ENCODE measurements at places on chromosomes 11 and 22.

DNA sequence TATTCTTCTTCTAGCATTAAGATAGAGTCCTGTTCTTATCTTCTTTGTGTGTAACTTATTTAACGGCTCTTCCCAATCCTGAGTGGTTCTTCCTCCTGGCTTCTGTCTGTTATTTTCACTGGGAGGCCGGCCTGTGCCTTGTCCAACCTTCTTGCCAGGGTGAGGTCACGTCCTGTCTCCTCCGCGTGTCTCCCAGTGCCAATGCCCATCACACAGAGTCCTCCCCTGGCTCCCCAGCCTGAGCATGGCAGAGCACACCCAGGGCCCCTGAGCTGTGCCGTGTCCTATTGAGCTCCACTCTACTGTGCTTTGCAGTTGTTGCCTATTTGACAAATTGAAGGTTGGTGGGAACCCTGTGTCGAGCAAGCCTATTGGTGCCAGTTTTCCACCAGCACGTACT lies 487.3 kb downstream of the BRD1 start:
- no peak overlapping the region for H3K4me3 ChIP-seq
- no peaks in the 10 kb centered on the region for H3K36me3 ChIP-seq
- no peaks in the 10 kb centered on the region for H3K4me1 ChIP-seq
- no peak overlapping the region for H3K27ac ChIP-seq

GRCh38 chr11:113262594-113262993 lies 51.8 kb upstream of the TTC12 start:
- H3K27ac ChIP-seq: no peak overlapping the region
- no peaks in the 10 kb centered on the region for H3K36me3 ChIP-seq
- H3K27me3 ChIP-seq: peaks cover 33% of the 10 kb centered on the region
- no peak overlapping the region for H3K4me3 ChIP-seq

GRCh38 chr11:102312667-102313066 lies 4.6 kb upstream of the BIRC3 start:
- no peak for DNase-seq
- H3K27ac ChIP-seq: peak overlapping the region; percentile 97
- peak overlapping the region; percentile 54 for H3K4me3 ChIP-seq

GRCh38 chr11:27307232-27307631 lies 55.8 kb downstream of the CCDC34 start:
- H3K27ac ChIP-seq: no peak overlapping the region
- H3K36me3 ChIP-seq: no peaks in the 10 kb centered on the region
- H3K4me3 ChIP-seq: no peak overlapping the region

DNA sequence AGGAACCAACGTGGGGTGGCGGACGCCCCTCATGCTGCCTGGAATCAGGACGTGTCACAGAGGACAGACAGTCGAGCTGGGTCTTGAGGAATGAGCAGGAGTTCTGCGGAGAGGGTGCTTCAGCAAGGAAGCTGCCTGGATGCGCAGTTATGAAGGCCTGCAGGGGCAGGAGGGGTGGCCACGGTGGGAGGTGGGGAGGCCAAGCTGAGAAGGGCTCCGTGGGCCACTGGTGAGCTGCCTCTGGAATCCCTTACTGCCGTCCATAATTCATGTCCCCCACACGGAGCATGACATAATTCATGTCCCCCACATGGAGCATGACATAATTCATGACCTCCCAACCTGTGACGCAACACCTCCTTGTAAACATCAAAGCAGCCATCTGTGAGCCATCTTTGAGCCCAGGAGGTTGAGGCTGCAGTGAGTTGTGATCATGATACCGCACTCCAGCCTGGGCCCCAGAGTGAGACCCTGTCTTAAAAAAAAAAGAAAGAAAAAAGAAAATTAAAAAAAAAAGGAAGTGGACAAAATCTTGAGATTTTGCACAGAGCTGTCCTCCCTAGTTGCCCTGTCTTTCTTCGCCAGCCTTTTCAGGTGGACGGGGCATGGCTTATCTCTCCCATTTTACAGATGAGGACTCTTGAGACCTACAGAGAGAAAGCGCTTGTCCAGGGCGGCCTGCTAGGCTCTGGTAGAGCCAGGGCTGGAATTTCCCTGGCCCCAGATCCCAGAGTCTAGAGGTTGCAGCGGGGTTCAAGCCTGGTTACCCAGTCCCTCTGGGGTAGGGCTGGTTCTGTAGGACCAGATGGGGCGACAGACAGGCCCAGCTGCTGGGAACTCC lies 24.3 kb upstream of the PICK1 start:
- no peaks in the 10 kb centered on the region for H3K27me3 ChIP-seq
- H3K36me3 ChIP-seq: no peaks in the 10 kb centered on the region
- H3K4me3 ChIP-seq: no peak overlapping the region
- H3K4me1 ChIP-seq: peaks cover 6% of the 10 kb centered on the region

- H3K27me3 ChIP-seq: peaks cover 87% of the 10 kb centered on the region
- H3K4me3 ChIP-seq: peak within 1 kb of the TSS; percentile 79
- no peak for DNase-seq
- peaks cover 11% of the 10 kb centered on the region for H3K4me1 ChIP-seq
- H3K27ac ChIP-seq: peak within 1 kb of the TSS; percentile 60
- no peaks in the 10 kb centered on the region for H3K36me3 ChIP-seq
Measured at GRCh38 chr11:75668451-75669297, at the start of gene MAP6. TSS of gene MAP6 (minus strand) at chr11:75669038. CDS start at chr11:75668369, 669 bp downstream.

GRCh38 chr11:32029721-32030120 lies 61.2 kb upstream of the RCN1 start:
- no peaks in the 10 kb centered on the region for H3K36me3 ChIP-seq
- H3K27ac ChIP-seq: no peak overlapping the region
- no peak overlapping the region for H3K4me3 ChIP-seq
- H3K27me3 ChIP-seq: peaks cover 67% of the 10 kb centered on the region
- no peak for DNase-seq

- H3K4me1 ChIP-seq: no peaks in the 10 kb centered on the region
- H3K4me3 ChIP-seq: no peak overlapping the region
- no peaks in the 10 kb centered on the region for H3K27me3 ChIP-seq
- no peak for DNase-seq
- no peaks in the 10 kb centered on the region for H3K36me3 ChIP-seq
Measured at GRCh38 chr22:39717099-39717498, 146.5 kb downstream of the CACNA1I start.

DNA sequence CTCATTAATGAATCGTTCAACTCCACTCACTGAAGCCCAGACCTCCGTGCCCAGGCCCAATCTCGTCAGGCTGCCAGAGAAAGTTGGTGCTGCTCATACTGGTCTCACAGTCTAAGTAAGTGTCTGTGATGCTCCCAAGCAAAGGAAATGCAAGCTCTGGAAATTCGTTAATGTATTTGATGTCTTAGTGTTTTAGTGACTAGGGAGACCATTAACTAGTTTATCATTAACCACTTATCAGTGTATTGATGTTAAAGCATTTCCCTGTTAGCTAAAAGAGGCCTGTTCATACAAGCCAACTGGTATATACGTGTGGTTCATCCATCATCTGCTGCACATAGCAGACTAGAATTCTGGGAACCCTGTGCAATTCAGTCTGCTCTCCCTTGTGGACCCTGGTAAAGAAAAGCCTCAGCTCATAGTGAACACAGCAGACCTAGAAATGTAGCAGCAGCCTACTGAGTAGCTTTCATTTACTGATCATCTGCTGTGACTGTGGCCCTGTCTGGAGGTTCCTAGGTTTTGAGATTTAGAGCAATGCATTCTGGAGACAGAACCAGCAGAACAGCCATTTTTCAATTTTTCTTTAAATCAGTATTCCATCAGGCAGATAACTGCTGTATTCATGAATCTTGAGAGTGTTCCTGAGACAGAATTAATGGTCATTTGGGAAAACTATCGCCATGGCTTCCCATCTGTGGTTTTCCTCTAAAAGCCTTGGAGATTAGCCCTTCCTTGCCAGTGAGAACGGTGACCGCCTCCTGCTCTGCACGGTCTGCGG lies 15.7 kb upstream of the AIFM3 start:
- DNase-seq: no peak
- no peak overlapping the region for H3K4me3 ChIP-seq
- peaks cover 5% of the 10 kb centered on the region for H3K27me3 ChIP-seq
- H3K4me1 ChIP-seq: peaks cover 17% of the 10 kb centered on the region

- no peak overlapping the region for H3K27ac ChIP-seq
- H3K27me3 ChIP-seq: peaks cover 34% of the 10 kb centered on the region
- no peaks in the 10 kb centered on the region for H3K4me1 ChIP-seq
Measured at GRCh38 chr11:10696468-10697322, 3.1 kb upstream of the IRAG1 start.

DNA sequence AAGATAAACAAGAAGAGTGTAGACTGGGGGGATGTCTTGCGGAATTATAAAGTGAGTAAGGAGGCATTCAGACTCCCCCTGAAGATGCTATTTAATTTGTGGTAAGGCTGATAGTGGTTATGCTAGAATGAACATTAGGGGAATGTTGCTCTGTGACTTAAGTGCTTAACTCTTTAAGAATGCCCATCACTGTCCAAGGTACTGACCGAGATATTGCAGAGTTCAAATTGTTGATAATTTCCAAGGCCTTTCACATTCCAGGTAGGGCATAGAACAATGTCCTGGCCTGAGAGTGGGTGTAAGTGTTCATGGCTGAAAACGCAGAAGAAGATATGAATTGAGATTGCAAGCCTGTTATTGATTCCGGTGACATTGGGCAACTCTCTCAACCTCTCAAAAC lies 90.3 kb upstream of the SEZ6L start:
- no peaks in the 10 kb centered on the region for H3K4me1 ChIP-seq
- H3K4me3 ChIP-seq: no peak overlapping the region
- no peaks in the 10 kb centered on the region for H3K36me3 ChIP-seq
- H3K27me3 ChIP-seq: peaks cover 15% of the 10 kb centered on the region
- no peak for DNase-seq

DNA sequence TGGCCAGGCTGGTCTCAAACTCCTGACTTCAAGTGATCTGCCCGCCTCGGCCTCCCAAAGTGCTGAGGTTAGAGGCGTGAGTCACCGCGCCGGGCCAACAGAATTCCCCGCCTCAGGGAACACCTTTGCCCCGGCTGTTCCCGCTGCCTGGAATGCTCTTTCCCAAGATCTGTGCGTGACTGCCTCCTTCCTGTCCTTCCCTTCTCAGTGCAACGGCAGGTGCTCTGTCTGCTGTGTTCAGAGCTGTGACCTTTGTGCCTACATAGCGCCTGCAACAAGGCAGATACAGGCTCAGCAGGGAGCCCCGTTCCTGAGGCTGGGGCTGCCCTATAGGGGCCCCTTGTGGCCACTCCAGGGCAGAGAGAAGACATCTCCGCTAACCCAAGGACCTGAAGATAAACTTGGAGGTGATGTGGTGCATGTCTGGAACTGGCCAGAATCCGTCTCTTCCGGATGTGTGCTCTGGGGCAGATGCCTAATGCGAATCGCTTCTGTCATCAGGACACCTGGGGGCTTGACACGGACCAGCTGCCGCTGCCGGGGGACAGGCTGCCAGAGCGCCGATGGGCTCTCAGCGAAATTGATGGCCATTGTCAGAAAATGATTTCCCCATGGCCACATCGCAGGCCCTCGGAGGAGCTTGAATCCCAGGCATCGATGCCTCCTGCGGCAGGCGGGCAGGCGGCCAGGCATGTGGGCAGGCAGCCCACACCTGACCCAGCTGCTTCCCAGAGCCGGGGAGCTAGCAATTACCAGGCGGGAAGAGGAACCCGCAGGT lies 43.5 kb upstream of the TCF20 start:
- no peak for DNase-seq
- H3K4me1 ChIP-seq: peaks cover 55% of the 10 kb centered on the region
- H3K36me3 ChIP-seq: peaks cover 5% of the 10 kb centered on the region

- no peak overlapping the region for H3K4me3 ChIP-seq
- H3K4me1 ChIP-seq: no peaks in the 10 kb centered on the region
- DNase-seq: no peak
- no peaks in the 10 kb centered on the region for H3K27me3 ChIP-seq
- H3K36me3 ChIP-seq: no peaks in the 10 kb centered on the region
Measured at GRCh38 chr11:69202511-69203221, 46.9 kb downstream of the SMIM38 start.

- peak; percentile 24 for DNase-seq
- H3K4me3 ChIP-seq: no peak overlapping the region
- H3K36me3 ChIP-seq: no peaks in the 10 kb centered on the region
- H3K27me3 ChIP-seq: peaks cover 10% of the 10 kb centered on the region
Measured at GRCh38 chr11:88552379-88553062, 215.0 kb upstream of the CTSC start.

GRCh38 chr11:86014221-86014620 lies 54.7 kb downstream of the PICALM start:
- no peak overlapping the region for H3K4me3 ChIP-seq
- peak overlapping the region; percentile 33 for H3K27ac ChIP-seq
- no peaks in the 10 kb centered on the region for H3K27me3 ChIP-seq
- H3K4me1 ChIP-seq: peaks cover 19% of the 10 kb centered on the region
- DNase-seq: no peak
- H3K36me3 ChIP-seq: peaks cover 63% of the 10 kb centered on the region

GRCh38 chr22:27124351-27124966 lies 467.1 kb downstream of the MIAT start:
- DNase-seq: no peak
- no peaks in the 10 kb centered on the region for H3K36me3 ChIP-seq
- H3K27ac ChIP-seq: no peak overlapping the region
- H3K4me3 ChIP-seq: no peak overlapping the region
- H3K27me3 ChIP-seq: peaks cover 21% of the 10 kb centered on the region

- H3K27ac ChIP-seq: no peak overlapping the region
- H3K4me3 ChIP-seq: no peak overlapping the region
- no peak for DNase-seq
- no peaks in the 10 kb centered on the region for H3K4me1 ChIP-seq
- no peaks in the 10 kb centered on the region for H3K36me3 ChIP-seq
Measured at GRCh38 chr11:37313266-37313665, 715.2 kb upstream of the RAG2 start.

- H3K36me3 ChIP-seq: no peaks in the 10 kb centered on the region
- H3K27me3 ChIP-seq: peaks cover 11% of the 10 kb centered on the region
- no peaks in the 10 kb centered on the region for H3K4me1 ChIP-seq
- no peak overlapping the region for H3K4me3 ChIP-seq
- H3K27ac ChIP-seq: no peak overlapping the region
Measured at GRCh38 chr22:27220339-27220738, 563.0 kb downstream of the MIAT start.

DNA sequence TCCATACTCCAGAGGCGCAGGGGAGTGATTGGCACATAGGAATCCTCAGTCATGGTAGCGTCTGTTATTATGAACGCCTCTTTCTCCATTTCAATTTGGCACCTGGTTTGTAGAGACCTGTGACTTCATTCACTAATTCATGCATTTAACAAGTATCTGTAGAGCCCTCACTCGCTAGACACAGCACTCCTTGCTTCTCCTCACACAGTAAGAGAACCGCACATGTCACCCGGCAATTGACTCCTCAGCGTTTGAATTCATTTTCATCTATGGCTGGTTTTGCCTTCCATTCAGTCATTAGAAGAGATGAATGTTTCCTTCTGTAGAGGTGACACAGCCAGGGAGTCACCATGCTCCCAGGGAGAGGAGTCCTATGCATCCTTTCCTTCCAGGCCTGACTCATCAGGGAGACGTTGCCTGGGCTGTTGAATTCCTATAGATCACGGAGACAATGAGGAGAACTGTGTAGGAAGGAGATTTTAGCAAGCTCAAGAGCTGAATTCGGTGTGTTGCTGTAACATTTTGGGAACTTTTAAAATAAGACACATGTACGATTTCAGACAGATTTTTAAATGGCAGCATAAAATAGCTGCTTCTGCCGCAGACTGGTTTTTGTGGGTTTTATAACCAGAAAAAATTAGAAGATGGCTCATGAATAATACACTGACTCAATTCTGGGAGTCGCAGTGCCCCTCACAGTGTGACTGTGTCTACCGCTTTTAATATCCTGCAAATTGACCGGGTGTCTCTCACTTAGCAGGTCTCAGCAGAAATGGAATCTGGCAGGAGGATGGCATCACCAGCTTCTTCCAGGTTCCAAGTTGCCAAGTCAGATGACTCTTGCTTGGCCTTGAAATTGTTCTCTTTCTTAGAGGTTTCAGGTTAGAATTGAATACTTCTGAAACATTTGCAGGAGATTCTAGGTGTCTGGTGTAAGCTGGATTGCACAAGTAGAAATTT lies 44.4 kb upstream of the CLMP start:
- no peaks in the 10 kb centered on the region for H3K27me3 ChIP-seq
- no peaks in the 10 kb centered on the region for H3K4me1 ChIP-seq
- H3K4me3 ChIP-seq: no peak overlapping the region
- no peak overlapping the region for H3K27ac ChIP-seq
